Adipocyte (in vitro differentiated cells): ENCODE measurements at places on chromosomes 3 and 15.

- peak; percentile 72 for DNase-seq
Observed at GRCh38 chr3:25044762-25045710, 383.0 kb upstream of the RARB start.

- no peak for DNase-seq
Observed at GRCh38 chr3:181726351-181727330, 14.9 kb downstream of the SOX2 start.

DNA sequence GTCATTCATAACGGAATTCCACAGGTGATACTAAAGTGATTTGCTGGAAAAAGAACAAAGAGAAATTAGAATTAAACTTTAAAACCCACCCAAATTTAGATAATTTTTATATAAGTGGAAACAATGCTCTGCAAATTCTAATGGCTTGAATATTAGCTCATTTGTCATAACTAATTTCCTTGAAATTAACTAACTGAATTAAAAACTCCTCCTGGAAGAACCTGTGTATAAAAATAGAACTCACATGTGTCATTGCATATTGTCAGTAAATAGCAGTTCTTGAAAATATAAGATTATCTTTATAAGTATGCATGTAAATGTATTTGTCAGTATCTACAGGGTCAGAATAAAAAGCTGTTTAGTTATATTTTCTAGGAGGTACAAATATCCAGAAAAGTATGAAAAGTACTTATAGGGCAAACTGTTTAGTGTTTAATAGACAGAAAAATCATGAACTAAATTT, 16.3 kb downstream of the ZIC1 start:
- DNase-seq = no peak

GRCh38 chr3:169405076-169405475, 258.4 kb downstream of the MECOM start:
- no peak for DNase-seq

- no peak for DNase-seq
Observed at GRCh38 chr3:87949189-87949878, 109.5 kb downstream of the CGGBP1 start.

- DNase-seq = peak; percentile 15
Observed at GRCh38 chr3:36444909-36445308, 64.6 kb downstream of the STAC start.

- no peak for DNase-seq
Observed at GRCh38 chr3:182693723-182694122, 99.6 kb upstream of the ATP11B start.

- peak; percentile 91 for DNase-seq
Observed at GRCh38 chr3:170233530-170233929, 11.3 kb downstream of the PRKCI start.

GRCh38 chr3:12797892-12798558, 1.5 kb downstream of the CAND2 start:
- no peak for DNase-seq

GRCh38 chr3:196240424-196240823, 24.1 kb downstream of the SLC51A start:
- DNase-seq = no peak

- no peak for DNase-seq
Observed at GRCh38 chr15:29422606-29423005, 153.0 kb upstream of the NSMCE3 start.

DNA sequence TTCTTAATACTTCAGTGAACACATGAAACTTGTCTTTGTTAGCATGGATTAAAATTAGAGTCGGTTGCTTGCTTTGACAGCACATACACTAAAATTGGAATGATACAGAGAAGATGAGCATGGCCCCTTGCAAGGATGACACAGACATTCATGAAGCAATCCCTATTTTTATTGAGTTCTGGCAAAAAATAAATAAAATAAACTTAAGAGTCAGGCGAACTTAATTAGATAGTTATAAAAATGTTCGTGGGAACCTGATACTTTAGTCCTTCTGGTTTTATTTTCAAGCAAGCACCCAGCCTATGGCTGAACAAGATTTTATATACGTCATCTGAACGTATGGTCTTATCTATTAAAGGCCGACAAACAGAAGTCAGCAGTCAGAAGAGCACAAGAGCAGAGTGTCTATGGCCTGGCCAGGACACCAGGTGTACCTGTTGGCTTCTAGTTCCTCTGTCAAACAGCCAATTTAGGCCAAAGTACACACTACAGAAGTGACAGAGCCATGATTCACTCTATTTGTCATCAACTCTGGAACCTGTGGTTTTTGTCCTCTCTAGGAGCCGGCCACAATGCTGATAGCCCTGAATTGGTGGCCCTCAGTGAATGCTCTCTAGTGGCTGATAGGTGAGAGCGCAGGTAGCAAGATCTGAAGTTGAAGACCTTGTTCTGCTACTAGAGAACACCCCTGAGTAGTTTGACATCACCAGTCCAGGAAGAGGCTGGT, 64.3 kb downstream of the LEO1 start:
- peak; percentile 3 for DNase-seq

- peak; percentile 62 for DNase-seq
Observed at GRCh38 chr3:141401573-141402475, 33.5 kb downstream of the ZBTB38 start.

GRCh38 chr3:77081240-77081661, 41.4 kb downstream of the ROBO2 start:
- peak; percentile 91 for DNase-seq

DNA sequence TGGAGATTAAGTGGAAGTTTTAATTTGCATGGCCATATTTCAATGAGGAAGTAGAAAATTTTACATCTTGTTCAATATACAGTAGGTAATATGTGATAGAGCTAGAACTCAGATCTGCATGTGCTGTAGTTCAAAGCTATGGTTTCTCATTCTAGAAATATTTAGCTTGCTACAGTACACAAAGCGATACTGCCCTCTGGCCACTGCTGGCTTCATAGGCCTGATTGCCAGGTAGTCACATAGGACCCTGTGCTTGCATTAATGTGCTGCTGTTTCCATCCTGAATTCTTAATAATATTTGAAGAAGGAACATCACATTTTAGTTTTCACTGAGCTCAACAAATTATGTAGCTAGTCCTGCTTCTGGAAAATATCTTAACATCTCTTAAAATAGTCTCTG, 87.0 kb downstream of the PLSCR2 start:
- DNase-seq = peak; percentile 51

DNA sequence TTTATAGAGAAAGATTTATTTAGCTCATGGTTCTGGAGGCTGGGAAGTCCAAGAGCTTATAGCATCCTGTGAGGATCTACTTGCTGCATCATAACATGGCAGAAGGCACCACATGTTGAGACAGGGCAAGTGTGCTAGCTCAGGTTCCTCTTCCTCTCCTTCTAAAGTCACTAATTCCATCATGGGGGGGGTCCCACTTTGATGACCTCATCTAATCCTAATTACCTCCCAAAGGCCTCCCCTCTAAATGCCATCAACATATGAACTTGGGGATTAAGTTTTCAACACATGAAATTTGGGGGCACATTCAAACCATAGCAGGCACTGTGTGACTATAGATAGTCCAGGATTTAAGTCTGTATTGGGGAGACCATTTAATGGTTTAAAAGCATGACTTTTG, 297.1 kb upstream of the ROPN1 start:
- DNase-seq = no peak

- DNase-seq = no peak
Observed at GRCh38 chr3:127461286-127461910, 129.1 kb downstream of the TPRA1 start.

DNA sequence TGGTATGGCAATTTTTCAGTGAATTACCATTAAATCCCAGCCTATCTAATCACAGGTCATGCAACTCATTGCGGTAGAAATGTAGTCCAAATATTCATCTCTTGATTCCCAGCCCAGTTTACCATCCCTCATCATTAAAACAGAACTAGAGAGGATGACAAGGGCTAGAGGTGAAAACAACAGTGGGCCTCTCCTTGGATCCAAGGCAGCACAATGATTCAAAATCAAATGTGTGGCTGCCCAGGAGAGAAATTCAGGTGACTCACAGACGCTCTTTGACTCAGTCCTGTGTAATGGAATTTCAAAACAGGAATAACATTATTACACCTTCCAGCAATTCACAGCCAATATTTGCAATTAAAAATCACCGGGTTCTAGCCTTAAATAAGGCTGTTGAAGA, 246.5 kb downstream of the TBL1XR1 start:
- peak; percentile 21 for DNase-seq

GRCh38 chr15:85649372-85649771, 145.4 kb downstream of the KLHL25 start:
- peak; percentile 72 for DNase-seq

DNA sequence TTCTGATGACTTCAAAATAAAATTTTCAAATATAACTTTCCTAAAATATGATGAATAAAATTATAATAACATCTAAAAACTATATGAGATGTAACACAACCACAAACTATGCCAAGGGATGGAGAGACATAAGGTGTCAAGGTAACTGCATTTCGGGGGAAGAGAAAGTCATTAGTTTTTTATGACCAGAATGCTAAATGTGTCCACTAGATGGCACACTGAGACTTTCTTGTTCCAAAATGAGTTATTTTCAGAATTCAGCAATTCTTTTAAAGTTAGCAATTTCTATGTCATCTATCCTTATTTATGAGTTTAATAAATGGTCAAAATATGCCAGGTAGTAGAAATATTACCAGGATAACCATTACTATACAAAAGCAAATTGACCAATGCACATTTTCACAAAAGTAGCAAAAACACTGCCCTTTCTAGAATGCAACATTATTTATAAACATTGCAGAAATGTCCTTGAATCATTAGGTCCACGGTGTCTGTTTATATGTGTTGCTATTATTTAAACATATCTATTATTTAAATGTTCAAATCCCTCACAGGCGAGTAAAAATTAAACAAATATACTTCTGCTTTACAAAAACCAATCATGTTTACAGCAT, 374.2 kb downstream of the PLCL2 start:
- peak; percentile 81 for DNase-seq

GRCh38 chr3:166844329-166844728, 535.8 kb downstream of the ZBBX start:
- DNase-seq = no peak

GRCh38 chr3:149763565-149764195, 11.4 kb upstream of the COMMD2 start:
- no peak for DNase-seq

- DNase-seq = no peak
Observed at GRCh38 chr3:171778493-171778892, 31.8 kb downstream of the PLD1 start.

GRCh38 chr15:55319537-55320237, 665 bp downstream of the PIGB start:
- no peak for DNase-seq

- no peak for DNase-seq
Observed at GRCh38 chr3:82353306-82354171, 592.1 kb upstream of the GBE1 start.

DNA sequence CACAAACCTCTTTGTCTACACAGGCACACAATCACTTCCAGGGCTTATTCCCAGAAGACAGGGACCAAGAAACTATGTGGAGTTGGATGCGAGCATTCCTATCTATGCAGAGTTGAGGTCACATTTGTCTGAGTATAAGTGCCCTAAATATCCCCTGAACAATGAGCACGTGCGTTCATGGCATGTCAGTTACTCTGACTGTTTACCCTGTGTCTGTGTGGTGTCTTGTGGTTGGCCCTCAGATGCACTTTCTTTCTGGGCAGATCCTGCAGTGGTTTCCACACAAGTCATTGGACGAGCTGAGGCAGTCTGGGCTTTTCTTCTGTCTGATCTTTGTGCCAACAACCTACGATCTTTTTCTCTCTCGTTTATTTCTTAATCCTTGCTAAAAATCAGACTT, 134.5 kb downstream of the FBN1 start:
- DNase-seq = no peak

DNA sequence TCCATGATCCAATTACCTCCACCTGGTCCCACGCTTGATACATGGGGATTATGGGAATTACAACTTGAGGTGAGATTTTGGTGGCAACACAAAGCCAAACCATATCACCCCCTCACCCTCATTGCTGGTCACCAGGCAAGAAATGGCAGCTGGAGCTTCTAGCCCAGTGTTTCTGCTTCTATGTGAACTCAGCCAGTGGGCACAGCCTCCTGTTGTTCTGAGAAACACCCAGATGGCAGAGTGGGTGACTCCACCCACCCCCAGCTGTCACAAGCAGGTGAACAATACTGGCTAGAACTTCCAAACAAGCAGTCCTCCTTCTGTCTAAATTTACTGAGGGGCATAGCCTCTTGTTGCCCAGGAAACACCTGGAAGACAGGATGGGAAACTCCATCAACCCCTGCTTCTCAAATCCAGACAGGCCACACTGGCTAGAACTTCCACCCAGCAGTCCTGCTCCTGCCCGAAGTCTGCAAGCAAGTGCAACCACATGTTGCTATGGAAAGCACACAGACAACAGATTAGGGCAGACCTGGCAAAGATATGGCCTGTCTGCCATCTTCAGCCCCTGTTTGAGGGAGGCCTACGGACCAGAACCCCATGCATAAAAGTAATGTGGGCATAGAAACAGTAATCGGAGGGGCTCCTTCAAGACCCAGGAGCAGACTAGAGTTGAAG, 114.1 kb downstream of the DTWD1 start:
- no peak for DNase-seq

DNA sequence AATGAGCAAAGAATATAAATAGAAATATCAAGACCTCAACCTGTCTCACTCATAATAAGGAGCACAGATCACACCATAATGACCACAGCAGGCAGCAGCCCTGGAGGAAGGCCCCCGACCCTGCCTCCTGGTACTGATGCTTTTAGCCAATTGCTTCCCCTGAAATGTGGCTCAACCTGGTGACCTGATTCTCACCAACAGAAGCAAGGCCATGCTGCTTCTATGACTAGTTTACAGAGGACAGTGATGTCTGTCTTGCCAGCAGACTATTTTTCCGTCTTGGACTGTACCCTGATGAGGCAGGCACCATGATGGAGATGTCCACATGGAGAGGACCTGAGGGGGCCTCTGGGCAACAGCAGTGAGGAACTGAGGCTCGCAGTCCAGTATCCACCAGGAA, 18.0 kb downstream of the SLC41A3 start:
- DNase-seq = no peak

GRCh38 chr15:81303244-81304225, 20.4 kb downstream of the STARD5 start:
- no peak for DNase-seq

GRCh38 chr3:153970741-153971347, 150.3 kb upstream of the ARHGEF26 start:
- peak; percentile 55 for DNase-seq

DNA sequence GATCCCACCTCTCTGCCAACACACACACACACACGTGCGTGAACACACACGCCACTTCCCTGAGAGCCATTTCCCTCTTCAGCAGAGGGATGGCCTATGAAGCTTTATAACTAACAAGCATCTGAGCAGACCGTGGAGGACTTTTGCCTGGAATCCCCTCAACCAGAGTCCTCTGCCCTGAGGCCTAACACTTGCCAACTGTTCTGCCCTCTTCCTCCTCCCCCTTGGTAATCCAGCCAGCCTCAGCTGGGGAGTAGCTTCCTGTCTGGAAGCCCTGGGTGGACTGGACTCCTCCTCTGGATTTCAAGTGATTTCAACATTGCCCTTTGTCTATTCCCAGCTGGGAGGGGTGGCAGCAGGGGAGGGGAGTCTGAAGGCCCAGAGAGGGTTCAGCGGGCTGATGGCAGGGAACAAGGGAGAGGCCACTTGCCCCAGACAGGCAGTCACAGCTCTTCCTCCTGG, 68.4 kb upstream of the HACD2 start:
- peak; percentile 97 for DNase-seq
